Neural crest cell (in vitro differentiated cells): ENCODE measurements at places on chromosomes 2 and 18.
A peak's percentile ranks its signal among the peaks of the same experiment; 100 is the strongest.

GRCh38 chr2:162449471-162449870, 105.5 kb downstream of the GCA start:
- DNase-seq = no peak

DNA sequence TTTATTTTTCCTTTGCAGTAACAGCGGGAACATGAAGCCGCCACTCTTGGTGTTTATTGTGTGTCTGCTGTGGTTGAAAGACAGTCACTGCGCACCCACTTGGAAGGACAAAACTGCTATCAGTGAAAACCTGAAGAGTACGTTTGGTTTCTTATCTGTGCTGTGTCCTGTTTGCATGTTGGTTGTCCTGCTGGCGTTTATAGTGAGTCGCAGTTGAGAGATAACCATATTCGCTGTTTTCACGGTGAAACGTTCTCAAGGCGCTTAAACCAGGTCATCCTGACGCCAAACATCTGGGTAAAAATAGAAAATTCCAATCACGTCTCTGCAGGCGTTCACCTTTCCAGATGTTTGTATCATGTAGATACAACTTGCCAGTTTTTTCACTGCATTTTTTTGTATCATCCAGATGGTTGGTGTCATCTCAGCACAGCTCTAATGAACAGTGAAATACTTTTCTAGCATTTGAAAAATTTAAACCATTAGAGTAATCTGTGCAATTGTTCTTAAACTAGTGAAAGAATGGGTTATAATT, 21.2 kb downstream of the CLUL1 start:
- no peak for DNase-seq

GRCh38 chr2:23065936-23066335, 319.0 kb upstream of the KLHL29 start:
- DNase-seq = no peak

DNA sequence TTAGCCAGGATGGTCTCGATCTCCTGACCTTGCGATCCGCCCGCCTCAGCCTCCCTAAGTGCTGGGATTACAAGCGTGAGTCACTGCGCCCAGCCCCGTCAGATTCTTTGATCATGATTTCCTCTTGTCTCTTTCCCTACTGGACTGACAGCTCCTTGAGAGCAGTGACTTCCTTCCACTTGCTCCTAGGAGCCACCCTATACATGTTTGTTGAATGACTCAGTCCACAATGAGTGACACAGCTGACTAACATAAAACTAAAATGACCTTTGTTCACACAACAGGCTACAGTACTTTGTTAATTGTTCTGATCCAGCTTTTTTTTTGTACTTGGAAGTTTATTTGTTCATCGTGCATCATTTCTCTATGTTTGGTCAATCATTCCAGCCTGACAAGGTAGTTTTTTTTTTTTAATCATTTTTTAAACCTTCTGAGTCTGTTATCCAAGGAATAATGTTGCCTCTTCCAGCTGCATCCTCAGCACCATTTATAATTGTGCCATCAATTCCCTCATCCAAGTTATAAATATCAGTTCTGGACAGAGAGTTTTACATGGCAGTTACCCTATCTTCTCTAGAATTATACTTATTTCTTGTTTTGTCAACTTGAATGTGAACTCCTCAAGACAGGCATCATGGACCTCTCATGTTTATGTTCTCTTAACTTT, 42.9 kb upstream of the TUBA3E start:
- no peak for DNase-seq

GRCh38 chr2:30998672-30999071, 139.6 kb downstream of the GALNT14 start:
- no peak for DNase-seq

- DNase-seq = no peak
These were observed 167.4 kb downstream of the SPAG16 start for GRCh38 chr2:213451542-213452239.

GRCh38 chr2:226796012-226796839, 3.4 kb downstream of the IRS1 start:
- DNase-seq = no peak

DNA sequence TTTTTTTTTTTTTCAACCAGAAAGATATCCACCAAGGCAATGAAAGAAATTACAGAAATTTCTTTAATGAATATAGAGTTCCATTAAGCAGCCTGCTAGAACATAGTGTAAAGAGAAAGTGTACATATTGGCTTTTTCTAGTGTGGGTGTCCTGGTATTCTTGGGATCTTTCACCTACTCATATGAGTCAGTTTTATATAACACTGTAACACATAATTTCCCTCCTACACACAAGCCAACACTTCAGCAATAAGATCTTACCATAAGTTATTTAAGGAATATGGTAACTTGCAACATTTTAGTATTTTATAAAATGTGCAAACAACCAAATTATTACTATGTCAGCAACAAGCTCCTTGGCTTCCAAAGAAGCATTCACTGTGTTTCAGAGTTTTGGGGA, 59.9 kb downstream of the ZRANB3 start:
- DNase-seq = no peak

- no peak for DNase-seq
These were observed 42.2 kb downstream of the KIDINS220 start for GRCh38 chr2:8794923-8795825.

DNA sequence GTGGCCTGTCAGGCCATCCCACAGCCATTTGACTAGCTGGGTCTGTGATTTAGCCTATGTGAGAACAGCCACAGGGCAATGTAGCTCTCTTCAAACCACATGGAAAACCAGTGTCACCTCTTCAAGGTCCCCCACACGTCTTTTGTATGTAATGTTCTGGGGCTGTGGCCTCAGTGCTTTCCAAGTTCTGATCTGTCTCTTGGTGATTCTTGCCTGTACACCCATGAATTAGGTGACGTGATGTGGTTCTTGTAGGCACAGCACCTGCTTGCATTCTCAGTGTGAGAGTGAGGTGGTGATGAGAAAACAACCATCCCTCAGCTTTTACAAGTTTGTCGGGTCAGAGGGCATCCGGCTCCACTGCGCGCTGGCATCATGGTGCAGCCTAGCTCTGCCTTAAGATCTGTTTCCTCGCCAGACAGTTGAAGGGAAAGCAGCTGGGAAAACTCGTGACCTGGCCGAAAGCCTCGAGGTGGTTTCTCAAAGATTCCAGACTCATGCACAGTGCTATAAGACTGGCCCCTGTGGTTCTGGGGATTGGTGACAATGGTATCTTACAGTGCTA, 125.8 kb downstream of the TANC1 start:
- no peak for DNase-seq

DNA sequence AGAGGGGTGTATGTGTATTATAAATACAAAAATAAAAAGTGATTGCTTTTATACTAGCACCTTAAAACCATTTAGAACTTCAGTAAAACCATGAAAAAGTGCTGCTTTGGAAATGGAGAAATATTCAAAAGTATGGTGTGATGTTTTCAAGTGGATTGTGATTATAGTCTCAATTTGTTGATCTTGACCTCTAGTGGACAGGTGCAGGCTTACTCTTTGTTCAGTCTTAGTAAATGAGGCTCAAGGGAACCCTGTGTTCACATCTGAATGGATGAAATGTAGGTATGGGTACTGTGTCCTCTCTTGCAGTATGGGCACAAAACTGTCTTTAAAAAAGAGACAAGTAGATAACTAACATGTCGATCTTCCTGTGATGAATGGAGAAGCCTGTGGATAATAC, 145.8 kb downstream of the MCFD2 start:
- no peak for DNase-seq

DNA sequence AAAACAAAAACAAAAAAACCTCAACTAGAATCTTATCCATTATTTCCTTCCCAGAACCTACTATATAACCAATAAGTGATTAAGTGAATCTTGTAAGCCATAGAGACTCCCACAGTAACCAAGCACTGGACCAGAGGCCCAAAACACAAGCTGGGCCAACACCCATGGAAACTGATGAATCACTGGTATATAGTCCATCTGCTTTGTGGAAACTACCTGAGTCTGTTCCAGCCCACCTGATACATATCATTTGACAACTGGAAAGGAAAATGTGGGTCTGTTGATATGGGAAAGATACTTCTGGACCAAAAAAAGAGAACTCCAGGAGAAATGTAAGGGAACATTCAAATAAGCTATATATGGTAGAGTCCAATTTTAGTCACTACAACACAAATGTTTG, 252.8 kb downstream of the MREG start:
- DNase-seq = no peak

DNA sequence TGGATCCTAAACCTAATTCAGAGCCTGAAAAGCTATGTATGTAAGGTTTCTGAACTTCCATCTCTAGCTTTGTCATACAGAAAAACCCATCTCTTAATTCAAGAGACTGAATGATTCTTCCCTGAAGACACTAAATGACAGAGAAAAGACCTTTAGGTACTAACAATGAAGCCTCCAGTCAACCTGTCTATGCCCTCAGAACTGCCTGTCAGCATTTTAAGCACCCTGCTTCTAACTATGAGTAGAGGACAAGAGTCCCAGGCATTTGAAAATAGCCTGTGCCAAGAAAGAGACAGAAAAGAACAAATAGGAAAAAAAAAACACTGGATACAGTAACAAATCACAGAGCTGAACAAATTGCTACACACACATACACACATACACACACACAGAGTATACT, 48.6 kb downstream of the AP1S3 start:
- no peak for DNase-seq

DNA sequence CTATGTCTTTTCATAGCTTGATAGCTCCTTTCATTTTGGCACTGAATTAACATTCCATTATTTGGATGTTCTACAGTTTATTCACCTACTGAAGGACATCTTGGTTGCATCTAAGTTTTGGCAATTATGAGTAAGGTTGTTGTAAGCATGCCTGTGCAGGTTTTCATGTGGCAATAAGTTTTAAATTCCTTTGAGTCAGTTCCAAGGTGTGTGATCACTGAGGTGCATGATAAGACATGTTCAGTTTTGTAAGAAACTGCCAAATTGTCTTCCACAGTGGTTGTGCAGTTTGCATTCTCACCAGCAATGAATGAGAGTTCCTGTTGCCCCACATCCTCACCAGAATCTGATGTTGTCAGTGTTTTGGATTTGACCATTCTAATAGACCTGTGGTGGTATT, 24.2 kb downstream of the XDH start:
- no peak for DNase-seq

GRCh38 chr2:128316777-128317180, 1.9 kb downstream of the HS6ST1 start:
- no peak for DNase-seq

GRCh38 chr18:45342166-45342565, 273.1 kb upstream of the SLC14A2 start:
- DNase-seq = no peak

GRCh38 chr18:26309281-26309680, 83.0 kb downstream of the TAF4B start:
- no peak for DNase-seq

DNA sequence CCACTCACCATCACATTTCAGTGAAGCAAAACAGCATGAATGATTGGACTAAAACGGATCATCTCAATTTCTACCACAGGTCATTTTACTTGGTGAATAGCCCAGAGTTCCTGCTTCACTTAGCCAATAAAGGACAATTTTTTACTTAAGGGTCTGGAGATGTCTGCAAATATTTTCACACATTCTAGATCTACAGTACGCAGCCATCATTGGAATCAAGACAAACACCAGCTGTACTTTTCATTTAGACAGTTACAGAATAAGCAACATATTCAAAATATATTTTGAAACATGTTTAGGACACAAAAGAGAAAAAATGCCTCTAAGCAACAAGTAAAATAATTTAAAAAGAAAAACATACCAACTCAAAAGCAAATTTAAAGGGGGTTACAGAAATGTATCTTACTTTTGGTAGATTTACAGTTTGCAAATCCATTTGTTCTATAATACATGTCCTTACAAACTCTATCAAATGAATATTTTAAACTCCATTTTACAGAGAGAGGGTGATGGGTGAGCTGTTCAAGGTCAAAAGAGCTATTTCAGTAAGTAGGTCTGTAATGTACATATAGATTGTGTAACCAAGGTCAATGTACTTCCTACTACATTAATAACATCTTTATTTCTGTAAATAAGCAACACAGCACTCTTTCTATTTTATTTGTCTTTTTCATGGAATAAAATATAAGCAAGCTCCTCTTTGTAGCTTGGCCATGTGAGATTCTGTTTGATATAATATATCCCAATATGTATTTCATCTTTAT, 13.4 kb downstream of the PPP1R1C start:
- DNase-seq = no peak

- DNase-seq = no peak
These were observed 30.2 kb downstream of the TGFBRAP1 start for GRCh38 chr2:105299290-105299689.

DNA sequence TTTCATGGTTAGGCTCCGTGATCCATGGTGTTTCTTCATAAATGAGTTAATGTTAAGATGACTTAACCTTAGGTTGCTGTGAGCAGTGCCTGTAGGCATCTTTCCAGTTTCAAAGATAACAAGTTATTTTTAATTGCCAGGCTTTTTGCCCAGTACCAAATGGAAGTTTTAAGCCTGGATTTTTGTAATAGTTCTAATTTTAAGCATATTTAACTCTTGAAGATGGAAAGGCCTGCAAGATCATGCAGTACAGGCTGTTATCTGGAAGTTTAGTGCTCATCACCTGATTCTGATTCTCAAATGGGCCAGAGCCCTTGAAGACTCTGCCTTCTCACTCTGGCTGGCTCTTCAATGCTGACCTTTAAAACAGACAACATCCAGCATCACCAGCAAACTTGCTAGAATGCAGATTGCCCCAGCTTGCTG, 141.3 kb downstream of the NCK2 start:
- DNase-seq = no peak

- DNase-seq = no peak
These were observed 94.9 kb downstream of the FAM161A start for GRCh38 chr2:61759005-61759404.

- DNase-seq = no peak
These were observed 2.1 kb downstream of the PCBP1 start for GRCh38 chr2:70089220-70089982.

GRCh38 chr2:10305254-10305635, 2.5 kb downstream of the HPCAL1 start:
- no peak for DNase-seq

- no peak for DNase-seq
These were observed 24.6 kb upstream of the RNU4ATAC start for GRCh38 chr2:121505986-121506586.

GRCh38 chr2:237766340-237766739, 32.2 kb upstream of the RBM44 start:
- no peak for DNase-seq

DNA sequence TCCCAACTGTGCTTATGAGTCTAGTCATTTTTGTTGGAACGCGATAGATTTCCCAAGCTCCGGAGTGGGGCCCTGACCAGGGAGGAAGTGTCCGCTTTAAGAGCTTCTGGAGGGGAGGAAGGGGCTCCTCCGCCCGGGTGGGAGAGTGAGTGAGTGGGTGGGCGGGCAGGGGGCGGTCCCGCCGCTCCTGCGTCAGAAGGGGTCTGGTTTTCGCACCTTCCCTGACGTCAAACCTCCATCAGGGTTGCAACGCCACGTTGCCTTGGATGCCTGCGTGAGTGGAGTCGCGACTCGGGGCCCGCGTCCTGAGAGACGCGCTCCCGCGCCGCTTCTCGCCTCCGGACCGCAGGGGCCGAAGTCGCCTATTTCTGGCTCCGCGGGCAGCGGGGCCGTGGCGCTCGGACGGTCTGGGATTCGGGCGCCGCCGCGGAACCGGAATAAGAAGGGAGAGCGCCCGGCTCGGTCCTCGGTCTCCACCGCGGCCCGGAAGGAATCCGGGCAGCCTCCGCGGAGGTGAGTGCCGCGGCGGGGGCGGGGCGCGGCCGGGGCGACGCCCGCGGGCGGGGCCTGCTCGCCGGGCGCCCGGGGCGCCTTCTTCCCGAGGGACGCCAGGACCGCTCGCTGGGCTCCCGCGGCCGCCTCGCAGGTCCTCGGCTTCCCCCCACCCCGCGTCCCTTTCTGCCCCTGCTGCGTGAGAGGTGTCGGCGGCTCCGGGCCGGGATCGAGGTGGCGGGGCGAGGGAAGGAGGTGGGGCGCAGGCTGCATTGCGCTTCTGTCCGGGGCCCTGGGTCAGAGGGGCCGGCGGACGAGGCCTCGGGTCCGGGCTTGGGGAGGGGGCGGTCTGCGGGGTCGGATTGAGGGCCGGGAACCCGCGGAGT, at the start of gene ZDBF2:
Gene ZDBF2 (plus strand): TSS at position 230 of the 878 bp plus-strand sequence. CDS start 7,187 bp downstream, outside the sequence.
- peak; percentile 67 for DNase-seq
